ENCODE measurements at places on chromosomes 2 and 18.

DNA sequence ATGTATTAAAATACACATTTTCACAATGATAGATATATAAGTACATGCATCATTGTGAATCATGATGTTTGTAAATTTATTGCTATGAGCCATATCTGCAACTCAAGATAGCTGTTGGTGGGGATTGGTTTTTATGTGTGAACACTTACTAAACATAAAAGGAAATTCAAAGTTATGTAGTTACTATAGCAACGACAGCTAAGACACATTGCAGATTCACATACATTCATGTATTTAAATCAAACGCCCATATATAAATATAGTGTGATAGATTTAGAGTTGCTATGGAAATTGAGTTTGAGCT, 65.6 kb downstream of the MAPRE2 start:
- DNase-seq = no peak

GRCh38 chr2:173090276-173090877, 14.7 kb downstream of the MAP3K20 start:
- no peak for DNase-seq

- no peak for DNase-seq
Observed at GRCh38 chr18:56003720-56004088, 415.7 kb upstream of the TCF4 start.

DNA sequence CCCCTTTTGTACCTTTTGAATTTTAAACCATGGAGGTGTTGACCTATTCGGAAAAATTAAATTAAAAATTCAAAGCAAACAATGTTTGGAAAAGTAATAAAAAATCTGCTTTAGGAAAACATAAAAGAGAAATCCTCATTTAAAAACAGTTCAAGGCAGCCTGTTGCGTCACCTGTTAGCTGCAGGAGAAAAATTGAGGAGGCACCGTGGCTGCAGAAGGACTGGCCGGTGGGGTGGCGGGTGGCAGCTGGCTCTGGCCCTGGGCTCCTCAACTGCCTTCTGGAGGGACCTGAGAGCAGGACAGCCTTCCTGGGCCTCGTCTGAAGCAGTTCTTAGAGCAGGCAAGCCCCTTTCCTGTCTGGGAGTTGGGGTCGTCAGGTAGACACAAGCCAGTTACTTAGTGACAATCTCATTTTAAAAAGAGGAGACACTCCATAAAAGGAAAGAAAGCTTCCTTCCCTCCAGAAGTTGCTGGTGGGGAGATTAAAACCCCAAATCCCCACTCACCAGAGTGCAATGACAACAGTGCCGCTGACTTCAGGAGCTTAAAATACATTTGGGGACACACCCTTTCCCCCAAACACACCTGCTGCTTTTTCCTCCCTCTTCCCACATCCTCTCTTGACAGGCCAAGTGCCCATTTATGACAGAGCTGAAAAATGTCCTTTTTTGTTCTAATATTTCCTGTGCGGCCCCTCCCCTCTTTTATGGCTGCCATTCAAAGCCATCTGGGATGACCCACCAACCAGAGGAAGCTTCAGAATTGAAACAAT, 9.7 kb downstream of the ZBTB7C start:
- no peak for DNase-seq

GRCh38 chr2:33488715-33489540, 12.5 kb downstream of the RASGRP3 start:
- DNase-seq = no peak

DNA sequence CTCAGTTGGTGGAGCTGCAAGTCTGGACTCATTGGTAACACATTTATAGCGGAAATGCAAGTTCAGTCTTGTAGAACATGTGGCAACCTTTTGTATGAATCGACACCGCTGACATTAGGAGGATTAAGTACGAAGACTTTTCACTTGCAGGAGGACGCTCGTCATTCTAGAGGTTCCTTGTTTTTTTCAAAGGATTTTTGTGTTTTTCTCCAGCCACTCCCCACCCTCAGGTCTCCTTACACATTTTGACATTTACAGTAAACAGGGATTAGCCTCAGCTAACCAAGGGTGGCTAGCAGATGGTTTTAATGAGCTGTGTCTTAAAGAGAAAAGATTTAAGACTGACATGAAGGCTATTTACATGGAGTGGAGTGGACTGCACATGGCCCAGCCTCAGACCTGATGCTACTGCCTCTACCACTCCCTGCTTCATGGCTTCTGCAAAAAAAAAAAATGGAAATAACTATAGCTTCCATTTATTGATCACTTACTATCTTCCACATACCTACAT, 173.8 kb downstream of the TRIB2 start:
- no peak for DNase-seq

- no peak for DNase-seq
Observed at GRCh38 chr2:129058981-129059380, 740.3 kb upstream of the HS6ST1 start.
